Stimulated activated memory B cell treated with anti-CD40 and anti-IgM and Interleukin-4, amounts not matched to agents 10 μg/mL and 1 μg/mL and 100 μg/mL, for 72 hours (primary cell): ENCODE measurements at places on chromosomes 5 and 9.

- ATAC-seq: no peak
Observed at GRCh38 chr5:33966805-33967204, 17.7 kb downstream of the SLC45A2 start.

DNA sequence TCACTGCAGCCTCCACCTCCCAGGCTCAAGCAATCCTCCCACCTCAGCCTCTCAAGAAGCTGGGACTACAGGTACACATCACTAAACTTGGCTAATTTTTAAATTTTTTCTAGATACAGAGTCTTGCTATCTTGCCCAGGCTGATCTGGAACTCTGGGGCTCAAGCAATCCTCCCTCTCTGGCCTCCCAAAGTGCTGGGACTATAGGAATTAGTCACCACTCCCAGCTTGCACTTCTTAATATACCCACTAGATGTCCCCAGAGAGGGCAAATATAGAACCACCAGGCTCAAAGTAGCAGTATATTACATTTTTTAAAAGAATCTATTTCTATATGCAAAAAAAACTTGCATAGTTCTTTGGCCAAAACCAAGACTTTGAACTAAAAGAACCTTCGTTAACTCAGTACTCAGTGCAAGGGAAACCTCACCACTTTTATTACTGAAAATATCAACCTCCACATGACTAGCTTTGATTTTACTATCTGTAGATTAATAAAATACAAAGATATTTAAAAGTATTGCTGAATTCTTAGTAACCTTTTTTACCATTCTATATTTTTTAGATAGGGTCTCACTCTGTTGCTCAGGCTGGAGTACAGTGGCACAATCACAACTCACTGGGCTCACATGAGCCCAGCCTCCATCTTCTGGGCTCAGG, 25.8 kb upstream of the HSD17B3 start:
- peak; percentile 63 for ATAC-seq

- ATAC-seq: no peak
Observed at GRCh38 chr9:15178631-15179030, 128.4 kb downstream of the TTC39B start.

- ATAC-seq: no peak
Observed at GRCh38 chr9:84990416-84990815, 320.9 kb downstream of the NTRK2 start.

DNA sequence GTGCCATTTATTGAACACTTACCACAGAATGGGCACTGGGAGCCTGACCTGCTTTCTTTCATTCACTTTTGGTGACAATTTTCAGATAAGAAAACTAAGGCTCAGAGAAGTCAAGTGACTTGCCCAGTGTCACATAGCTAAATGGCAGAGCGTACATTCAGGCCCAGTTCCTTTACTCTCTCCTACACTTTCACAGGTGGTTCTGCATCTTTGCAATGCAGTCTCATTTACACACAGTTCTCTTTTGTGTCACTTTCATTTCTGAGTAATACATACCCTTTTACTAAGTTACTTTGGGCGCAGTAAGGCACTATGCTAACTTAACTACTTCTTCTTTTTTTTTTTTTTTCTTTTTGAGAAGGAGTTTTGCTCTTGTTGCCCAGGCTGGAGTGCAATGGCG, 8.3 kb downstream of the NFIL3 start:
- ATAC-seq: peak; percentile 99

DNA sequence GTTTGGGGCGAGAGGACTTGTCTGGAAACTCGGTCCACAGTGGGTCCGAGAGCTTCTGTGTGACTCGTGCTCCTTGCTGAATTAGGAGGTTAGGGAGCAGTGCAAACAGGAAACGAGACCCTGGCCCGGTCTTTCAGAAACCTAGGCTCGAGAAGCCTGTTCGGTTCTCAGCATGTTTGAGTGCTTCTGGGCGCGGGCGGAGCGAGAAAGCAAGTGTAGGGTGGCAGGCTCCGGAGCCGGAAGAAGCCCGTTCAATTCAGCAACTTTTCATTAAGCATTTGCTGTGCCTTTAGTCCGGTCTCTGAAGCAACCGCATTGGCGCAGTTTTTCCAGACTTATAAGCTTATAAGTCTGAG, 547 bp downstream of the CLTA start:
- ATAC-seq: peak; percentile 24

DNA sequence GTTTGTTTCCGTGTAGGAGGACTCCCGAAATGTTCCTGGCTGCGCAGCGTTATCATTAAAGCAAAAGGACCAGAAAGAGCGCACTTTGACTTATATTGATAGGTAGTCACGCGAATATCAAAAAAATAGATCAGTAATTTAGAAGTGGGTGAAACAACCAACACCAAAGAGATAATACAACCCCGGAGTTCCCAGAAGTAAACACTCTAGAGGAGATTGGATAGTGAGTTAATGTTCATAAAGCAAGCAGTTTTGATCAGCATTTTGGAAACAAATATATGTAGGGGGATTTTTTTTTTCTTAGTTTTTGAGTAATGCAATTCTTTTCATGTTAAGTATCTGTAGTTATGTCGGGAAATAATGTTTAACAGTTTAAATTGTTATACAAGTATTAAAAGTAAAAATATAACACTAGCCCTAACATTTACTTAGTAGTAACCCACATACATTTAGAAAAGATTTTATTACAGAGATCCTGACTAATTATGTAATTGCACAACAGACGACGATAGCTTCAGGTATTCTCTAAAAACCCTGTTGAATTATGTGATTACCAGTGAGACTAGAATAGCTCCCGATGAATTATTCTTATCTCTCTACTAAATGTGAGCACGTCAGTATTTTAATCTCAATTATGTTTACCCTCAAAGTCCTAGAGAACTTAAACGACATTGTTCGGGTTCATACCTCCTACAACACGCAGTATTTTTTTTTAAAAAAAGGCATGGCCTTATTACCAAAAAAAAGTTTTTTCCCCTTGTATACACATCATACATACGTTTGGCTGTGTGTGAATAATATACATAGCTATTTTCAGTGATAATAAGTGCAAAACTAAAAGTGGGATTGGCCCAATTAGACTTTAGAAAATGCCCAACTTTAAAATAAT, 9.4 kb upstream of the NFIB start:
- no peak for ATAC-seq

DNA sequence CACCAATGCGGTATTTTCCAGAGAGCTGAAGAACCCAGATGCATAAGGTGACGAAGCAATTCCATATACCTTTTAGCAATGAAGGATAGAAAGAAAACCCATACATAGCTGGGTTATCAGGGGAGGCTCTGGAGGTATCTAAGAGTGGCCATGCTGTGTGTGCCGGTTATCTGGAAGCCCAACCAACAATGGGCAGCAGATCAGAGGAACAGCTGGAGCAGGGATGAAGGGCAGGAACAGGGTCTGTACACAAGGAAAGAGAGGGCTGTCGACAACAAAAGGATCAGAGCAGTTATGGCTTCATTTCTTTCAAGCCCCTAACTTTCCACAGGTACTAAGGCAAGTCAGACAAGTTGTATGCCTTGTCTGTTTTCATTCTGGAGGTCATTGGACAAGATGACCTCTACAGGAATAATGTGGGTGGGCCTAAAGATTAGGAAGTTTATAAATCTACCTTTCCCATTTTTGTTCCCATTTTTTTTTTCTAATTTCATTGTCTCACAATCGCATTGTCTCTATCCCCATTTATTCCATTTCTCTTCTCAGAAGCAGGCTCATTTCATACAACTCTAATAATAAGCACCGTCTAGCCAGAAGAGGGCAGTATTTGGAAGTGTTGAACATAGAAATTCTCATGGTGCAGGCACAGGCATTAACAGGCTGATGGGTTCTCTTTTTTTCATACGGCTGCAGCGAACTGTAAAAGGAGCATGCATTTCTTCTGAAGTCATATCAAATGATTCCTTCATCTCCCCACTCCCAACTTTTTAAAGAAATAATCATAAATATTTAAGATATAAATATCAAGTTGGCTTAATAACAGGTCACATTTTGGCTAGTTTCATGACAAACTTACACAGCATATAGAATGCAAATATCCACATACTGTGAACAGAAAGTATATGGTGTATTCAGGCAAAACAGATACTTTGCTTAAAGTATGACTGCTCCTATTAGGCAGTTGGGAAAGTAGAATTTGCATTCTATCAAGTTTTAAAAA, 63.5 kb downstream of the ZNF474 start:
- peak; percentile 47 for ATAC-seq

DNA sequence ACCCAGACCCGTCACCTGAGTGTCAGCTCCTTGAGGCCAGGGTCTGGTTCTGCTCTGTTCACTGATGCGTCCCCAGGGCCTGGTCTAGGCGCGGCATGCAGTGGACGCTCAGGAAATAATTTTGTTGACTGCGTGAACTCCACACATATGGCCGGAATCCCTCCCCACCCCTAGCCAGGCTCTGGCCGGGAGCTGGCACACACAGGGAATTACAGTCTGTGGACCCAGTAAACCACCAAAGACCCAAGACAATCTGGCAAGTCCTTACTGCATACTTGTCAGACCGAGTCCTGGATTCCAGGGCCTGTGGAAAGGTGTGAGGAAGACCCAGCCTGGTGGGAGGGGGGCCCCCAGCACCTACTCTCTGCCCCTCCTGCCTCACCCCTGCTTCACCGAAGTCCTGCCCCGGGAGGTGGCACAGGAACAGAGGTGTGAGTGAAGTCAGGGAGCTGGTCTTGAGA, 113.0 kb upstream of the IER5L start:
- no peak for ATAC-seq

GRCh38 chr9:27529316-27530278, at the start of gene MOB3B:
TSS of gene MOB3B (minus strand) at chr9:27529814. CDS start at chr9:27455550, 74,264 bp downstream.
- ATAC-seq: peak; percentile 90

GRCh38 chr9:93184432-93185265, 710 bp downstream of the WNK2 start:
- no peak for ATAC-seq

GRCh38 chr5:51181208-51181894, 201.9 kb upstream of the ISL1 start:
- ATAC-seq: no peak

GRCh38 chr5:82975396-82975795, 101.8 kb downstream of the TMEM167A start:
- ATAC-seq: no peak

DNA sequence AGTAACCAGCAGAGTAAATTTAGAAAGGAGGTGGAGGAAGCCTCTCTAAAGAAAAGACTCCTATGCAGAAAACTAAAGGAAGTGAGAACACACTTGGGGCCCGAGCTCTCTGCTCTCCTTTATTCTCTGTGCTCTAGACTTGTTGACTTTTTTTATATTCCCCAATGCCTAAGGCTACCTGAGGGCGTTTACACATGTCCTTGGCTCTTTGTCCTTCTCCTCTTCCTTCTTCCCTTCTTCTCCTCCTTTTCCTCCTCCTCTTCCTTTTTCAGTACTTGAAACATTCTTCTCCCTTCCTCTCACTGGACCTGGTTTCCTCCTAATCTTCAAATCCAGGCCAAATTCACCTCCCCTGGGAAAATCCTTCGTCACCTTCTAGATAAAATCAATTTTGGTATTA, 256.4 kb upstream of the TRPC7 start:
- no peak for ATAC-seq

DNA sequence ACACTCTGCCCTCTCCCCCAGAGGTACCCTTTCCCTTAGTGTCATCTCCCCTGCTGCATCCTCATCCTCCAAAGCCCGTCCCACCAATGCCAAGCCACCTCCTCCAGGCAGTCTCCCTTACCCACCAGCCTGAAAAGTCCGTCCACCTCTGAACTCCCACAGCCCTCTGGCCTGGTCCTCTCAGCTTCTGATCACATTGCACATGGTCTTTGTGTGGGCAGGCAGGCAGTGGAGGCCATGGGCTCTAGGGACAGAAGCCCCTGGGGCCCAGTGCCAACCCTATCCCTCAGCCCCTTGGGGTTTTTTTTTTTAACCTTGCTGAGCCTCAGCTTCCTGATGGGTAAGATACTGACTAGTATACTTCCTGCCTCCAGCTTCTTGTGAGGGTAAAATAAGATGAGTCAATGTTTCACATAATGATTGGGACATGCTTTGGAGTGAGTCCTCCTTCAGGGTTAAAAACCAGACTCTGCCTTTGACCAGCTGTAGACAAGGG, 19.4 kb downstream of the CSF1R start:
- peak; percentile 72 for ATAC-seq

GRCh38 chr5:2015961-2016360, 133.2 kb upstream of the IRX4 start:
- no peak for ATAC-seq

GRCh38 chr5:176868731-176869130, 30.4 kb downstream of the HK3 start:
- ATAC-seq: no peak

GRCh38 chr9:95785209-95785608, 90.3 kb upstream of the ERCC6L2 start:
- ATAC-seq: no peak

GRCh38 chr5:180414176-180414575, 61.0 kb upstream of the GFPT2 start:
- ATAC-seq: no peak

- no peak for ATAC-seq
Observed at GRCh38 chr5:90534922-90535321, 5.5 kb upstream of the LYSMD3 start.

- no peak for ATAC-seq
Observed at GRCh38 chr5:52892242-52892878, 96.8 kb upstream of the ITGA2 start.

DNA sequence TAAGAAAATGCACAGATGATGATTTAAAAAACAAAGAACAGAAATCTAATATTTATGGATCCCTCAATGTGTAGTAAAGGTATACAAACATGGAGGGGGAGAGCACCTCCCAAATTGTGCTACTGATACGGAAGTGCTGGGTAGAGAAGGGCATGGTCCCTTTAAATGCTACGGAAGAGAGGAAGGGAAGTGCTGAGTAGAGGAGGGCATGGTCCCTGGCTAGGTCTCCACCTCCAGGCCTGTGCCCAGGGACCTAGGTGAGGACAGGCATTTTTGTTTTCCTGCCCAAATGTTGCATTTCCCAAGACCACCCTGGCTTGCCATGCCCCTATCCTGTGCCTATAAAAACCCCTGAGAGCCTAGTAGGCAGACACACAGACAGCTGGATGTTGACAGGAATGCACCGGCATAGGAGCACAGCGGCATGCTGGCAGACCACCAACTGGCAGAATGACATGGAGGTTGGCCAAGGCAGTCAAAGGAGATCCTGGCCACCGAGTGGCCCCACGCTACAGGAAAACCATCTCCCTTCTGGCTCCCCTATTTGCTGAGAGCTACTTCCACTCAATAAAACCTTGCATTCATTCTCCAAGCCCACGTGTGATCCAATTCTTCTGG, 62.1 kb upstream of the SPDL1 start:
- ATAC-seq: no peak

DNA sequence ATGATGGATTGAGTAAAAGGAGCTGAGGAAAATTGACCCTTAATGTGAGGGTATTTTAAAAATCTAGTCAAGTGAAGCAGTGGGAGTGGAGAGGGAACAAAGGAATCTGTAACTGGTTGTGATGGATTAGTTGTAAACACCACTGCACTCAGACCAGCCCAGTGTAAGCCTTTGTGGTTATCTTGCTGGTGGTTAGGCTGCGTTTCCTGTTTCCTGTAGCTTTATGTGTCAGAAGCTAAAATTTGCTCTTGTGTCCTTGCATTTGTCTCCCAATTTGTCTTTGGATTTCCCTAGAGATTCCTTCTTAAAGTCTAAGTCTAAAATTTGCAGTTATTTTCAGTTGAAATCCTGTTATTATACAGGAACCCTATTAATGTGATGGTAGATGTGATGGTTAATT, 6.3 kb downstream of the IFNA21 start:
- ATAC-seq: no peak

GRCh38 chr5:58765058-58765457, 182.2 kb downstream of the RAB3C start:
- ATAC-seq: no peak

- no peak for ATAC-seq
Observed at GRCh38 chr9:13446938-13447842, 167.7 kb upstream of the MPDZ start.
